ENCODE measurements at places on chromosomes 2 and 18. TPM values are rescaled to one million over a fixed set of nuclear protein-coding genes. Genes with fewer than 3 reads are reported as not detected.

The C2orf81 gene
- 0.92 TPM for total RNA-seq

The DSG3 gene
- not detected for total RNA-seq

The FEV gene
- total RNA-seq, result not detected

The BUB1 gene
- total RNA-seq, result 12.9 TPM

The C1GALT1C1L gene
- 0.92 TPM for total RNA-seq

The CXCR4 gene
- 46.8 TPM for total RNA-seq

The KCNS3 gene
- total RNA-seq, result 2.8 TPM

The RAD51AP2 gene
- 1.2 TPM for total RNA-seq

The SNED1 gene
- 6.5 TPM for total RNA-seq

The B3GNT7 gene
- total RNA-seq, result 9.0 TPM

The MARCHF4 gene
- total RNA-seq, result 13.6 TPM

The C18orf63 gene
- total RNA-seq, result not detected

The WDR12 gene
- 26.8 TPM for total RNA-seq

The CXCR1 gene
- total RNA-seq, result not detected

The FLACC1 gene
- total RNA-seq, result 3.7 TPM

The MYO7B gene
- total RNA-seq, result under 0.01 TPM

The PRLH gene
- total RNA-seq, result not detected

The DIPK1C gene
- total RNA-seq, result 15.9 TPM

The PAX8 gene
- total RNA-seq, result 0.69 TPM

The CHRNG gene
- not detected for total RNA-seq

The CFC1 gene
- 9.2 TPM for total RNA-seq
